ENCODE measurements at places on chromosomes 7 and 10. TPM values are rescaled to one million over a fixed set of nuclear protein-coding genes. Genes with fewer than 3 reads are reported as not detected.

DNA sequence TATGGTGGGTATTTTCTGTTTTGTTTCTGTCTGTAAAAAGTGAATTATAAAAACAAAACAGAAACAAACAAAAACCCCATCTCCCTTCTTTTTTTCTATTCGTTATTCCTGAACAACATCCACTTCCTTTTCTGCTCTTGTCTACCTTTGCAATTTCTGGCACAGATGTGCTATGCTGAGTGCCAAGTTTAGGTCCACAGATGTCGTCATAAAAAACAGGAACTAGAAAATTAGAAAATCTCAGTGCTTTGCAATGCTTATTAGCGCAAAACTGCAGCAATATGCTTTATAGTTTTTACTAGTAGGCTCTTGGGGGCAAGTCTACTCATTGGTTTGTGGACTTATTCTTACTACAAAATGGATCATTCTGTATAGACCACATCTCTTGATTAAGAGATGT, 94.2 kb upstream of the PRKCQ start:
- DNase-seq, result no peak

DNA sequence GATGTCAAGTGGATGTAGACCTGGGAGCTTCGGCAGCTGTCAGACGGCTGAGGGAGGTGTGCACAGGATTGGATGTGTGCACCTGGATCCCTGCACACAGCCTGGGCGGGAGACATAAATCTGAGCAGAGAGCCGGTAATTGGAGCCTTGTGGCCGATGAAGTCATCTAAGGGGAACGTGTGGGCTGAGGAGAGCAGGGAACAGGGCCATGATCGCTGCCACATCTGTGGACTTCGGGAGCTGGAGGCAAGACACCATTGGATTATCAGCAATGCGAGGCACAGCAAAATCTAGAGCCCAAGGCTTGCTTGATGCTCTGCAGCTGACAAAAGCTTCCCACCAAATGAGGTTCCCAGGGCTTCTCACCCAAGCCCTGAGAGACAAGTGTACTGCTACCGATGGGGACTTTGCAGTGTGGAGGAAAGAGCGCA, 147.7 kb downstream of the PTPN20 start:
- DNase-seq, result no peak

- DNase-seq, result no peak
Observed at GRCh38 chr10:118531105-118531852, 64.2 kb downstream of the PRLHR start.

- peak; percentile 77 for DNase-seq
Observed at GRCh38 chr7:131502810-131503508, 53.5 kb downstream of the PODXL start.

GRCh38 chr7:120554960-120555571, 282.1 kb downstream of the KCND2 start:
- no peak for DNase-seq

Gene GPR26
- not detected for total RNA-seq

DNA sequence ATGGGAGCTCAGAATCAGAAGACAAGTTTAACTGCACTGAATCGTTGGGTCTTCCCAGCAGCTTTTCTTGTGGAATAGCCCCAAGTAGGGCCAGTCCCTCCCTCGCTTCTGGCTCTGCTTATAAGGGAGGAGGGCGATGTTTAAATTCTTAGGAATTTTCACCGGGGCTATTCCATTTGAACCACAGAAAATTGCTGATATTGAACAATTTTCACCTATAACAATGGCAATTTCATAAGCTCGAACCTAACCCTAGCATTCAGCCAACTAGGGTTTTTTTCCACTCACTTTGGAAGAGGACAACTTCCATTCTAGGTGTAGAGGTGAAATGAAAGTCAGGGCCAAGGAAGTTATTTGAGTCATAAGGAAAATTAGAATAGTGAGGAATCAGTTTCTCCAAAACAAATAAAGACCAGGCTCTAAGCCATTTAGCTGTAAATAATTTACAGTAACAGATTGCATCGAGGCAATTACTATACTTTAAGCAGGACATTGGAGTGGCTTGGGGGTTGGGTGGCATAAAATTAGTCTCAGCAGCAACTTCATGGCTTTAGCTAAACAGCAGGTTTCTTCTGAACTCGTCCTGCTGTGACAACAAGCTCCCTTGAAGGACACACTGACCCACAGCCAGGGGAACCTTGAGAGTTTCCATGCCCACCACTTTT, 1.5 kb upstream of the ATP6V0A4 start:
- no peak for DNase-seq

DNA sequence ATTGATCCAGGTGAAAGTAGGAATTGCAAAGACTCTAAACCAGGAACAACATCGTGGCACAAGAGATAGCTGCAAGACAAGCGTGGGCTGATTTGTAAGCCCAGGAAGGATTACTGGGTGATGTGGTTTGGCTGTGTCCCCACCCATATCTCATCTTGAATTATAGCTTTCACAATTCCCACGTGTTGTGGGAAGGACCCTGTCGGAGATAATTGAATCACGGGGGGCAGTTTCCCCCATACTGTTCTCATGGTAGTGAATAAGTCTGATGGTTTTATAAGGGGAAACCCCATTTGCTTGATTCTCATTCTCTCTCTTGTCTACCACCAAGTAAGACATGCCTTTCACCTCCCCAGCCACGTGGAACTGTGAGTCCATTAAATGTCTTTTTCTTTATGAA, 59.5 kb downstream of the ST8SIA6 start:
- DNase-seq, result no peak

Gene CALCR
- not detected for total RNA-seq

DNA sequence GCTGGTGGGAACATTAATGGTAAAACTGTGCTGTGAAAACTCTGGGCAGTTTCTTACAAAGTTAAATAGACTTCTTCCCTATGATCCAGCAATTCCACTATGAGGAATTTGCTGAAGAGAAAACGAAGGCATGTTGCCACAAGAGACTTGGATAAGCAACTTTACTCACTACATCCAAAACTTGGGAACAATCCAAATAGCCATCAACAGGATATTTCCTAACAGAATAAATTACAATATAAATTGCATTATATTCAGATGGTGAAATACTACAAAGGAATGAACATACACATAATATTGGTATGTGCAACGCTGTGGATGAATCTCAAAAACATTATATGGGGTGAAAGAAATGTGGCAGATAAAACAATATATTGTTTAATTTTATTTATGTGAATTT, 21.4 kb upstream of the MKI67 start:
- DNase-seq, result no peak

GRCh38 chr10:48762064-48763042, 77.7 kb downstream of the WDFY4 start:
- DNase-seq, result no peak

Data from left ventricle myocardium superior (tissue), 1 donor.